Mesenteric fat pad (tissue), 1 donor: ENCODE measurements at places on chromosomes 16 and 17. TPM values are rescaled to one million over a fixed set of nuclear protein-coding genes. Genes with fewer than 3 reads are reported as not detected.
A peak's percentile ranks its signal among the peaks of the same experiment; 100 is the strongest.

Gene MYH2
- total RNA-seq = not detected

Gene CDC6
- total RNA-seq = 2.4 TPM

DNA sequence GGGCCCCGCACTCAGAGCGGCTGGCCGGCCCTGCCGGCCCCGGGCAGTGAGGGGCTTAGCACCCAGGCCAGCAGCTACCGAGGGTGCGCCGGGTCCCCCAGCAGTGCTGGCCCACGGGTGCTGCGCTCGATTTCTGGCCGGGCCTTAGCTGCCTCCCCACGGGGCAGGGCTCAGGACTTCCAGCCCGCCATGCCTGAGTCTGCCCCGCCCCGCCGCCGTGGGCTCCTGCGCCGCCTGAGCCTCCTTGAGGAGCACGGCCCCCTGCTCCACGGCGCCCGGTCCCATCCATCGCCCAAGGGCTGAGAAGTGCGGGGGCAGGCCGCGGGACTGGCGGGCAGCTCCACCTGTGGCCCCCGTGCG lies 67.9 kb upstream of the AMZ2 start:
- no peak for DNase-seq

DNA sequence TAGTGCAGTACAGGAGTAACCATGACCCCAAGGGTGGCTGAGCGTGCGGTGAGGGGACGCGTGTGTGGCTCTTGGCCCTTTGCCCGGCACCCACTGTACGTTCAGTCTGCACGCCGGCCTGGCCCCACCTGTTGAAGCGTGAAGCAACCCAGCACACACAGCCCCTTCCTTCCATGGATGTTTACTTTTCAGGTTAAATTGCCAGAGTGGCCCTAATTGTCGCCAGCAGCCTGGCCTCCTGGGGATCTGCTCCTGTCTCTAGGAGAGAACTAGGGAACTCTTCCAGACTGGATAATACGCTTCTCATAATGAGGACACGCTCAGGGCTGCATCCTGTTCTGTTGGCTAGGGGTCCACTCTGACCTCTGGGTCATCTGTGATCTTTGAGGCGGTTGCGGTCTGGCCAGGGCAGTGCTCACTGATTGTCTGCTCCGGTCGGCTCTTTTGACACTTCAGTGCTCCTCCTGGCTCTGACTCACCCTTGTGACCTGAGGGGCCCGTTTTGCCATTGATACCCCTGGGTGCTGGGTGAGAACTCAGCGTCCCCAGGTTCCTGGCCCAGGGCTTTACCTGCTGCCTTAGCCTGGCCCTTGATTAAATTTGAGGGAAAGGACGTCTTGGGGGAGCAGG lies 27.7 kb downstream of the TPSG1 start:
- DNase-seq = no peak

DNA sequence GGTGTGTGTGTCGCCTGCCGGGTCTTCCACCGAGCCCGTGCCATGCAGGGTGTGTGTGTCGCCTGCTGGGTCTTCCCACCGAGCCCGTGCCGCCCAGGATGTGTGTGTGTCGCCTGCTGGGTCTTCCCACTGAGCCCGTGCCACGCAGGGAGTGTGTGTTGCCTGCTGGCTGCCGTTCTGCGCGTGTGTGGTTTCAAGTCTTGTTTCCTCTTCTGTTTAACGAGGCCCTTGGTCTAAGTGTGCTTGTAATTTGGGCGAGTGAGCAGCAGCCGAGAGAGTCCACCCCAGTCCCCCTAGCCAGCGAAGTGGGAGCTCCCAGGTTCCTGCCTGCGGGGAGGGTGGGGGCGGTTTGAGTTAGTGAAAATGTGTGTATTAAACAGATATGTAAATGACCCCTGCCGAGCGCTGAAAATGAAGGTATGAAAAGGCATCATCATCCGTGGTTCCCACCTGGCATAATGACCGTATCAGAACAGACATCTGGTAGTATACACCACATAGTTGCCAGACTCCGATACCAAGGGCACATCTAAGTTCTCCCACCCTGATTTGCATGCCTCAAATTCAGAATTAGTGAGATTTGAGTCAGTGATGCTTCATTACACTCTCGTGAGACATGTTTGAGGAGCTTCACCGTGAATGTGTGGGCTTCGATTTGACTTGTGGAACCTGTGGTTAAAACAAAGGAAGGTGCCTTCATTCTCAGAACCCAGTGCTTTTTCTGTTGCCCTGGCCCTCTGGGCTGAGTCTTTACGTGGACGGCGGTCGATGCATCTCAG lies 114.5 kb upstream of the CHMP6 start:
- DNase-seq = peak; percentile 62

GRCh38 chr17:39096508-39097149 lies 54.8 kb downstream of the PLXDC1 start:
- no peak for DNase-seq

DNA sequence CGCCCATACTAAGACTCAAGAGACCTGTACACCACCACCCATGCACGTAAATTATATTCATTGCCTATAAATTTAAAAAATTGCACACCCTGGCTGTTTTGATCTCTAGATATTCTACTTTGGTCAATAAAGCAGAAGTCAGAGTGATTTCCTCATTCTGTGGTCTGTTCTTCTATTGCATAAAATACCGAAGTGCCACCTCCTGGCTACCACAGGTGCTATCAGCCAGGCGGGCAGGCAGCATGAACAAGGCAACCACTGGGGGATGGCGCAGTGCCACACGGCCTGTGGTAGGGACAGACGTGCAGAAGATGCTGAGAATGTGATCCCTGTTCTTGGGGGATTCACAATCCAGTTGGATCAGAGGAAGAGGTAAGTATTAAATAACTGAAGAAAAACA lies 122.3 kb downstream of the CDK5R1 start:
- no peak for DNase-seq
